ENCODE measurements at places on chromosomes 5 and 9.

DNA sequence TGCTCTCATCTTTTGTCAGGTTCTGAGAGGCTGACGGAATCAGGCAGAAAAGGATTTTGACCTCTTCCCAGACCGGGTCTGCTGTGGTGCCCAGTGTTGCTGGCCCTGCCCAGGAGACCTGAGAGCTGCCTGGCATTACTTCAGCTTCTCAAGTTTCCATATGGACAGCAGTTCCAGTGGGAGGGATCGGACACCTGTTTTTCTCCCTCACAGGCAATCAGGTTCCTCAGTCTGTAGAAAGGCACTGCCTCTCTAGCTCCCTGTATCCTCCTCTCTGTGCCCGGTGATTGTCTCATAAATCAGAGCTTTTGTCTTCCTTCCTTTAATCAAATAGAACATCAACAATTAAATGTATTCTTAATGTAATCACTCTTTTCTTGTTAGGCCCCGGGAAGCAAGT is 198.7 kb downstream of the SEMA6A start:
- no peak for DNase-seq

DNA sequence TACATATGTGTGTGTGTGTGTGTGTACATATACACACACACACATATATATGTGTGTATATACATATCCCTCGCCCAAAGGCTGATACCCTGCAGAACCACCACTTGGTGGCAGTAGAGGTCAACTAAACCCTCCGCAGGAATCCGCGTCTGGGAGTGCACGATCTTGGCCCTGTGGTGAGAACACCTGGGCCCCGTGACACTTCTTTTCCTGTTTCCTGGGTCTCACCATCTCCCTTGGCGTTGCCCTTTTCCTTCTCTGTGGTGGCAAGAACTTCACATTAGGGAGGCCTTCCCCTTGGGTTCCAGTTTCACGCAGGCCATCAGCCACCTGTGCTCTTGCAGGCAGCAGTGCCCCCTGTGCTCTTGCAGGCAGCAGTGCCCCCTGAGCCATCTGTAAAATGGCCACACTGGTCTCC is 8.2 kb downstream of the IL9 start:
- DNase-seq = peak; percentile 78

- DNase-seq = no peak
These were observed 18.3 kb upstream of the ZFYVE16 start for GRCh38 chr5:80389580-80389979.

DNA sequence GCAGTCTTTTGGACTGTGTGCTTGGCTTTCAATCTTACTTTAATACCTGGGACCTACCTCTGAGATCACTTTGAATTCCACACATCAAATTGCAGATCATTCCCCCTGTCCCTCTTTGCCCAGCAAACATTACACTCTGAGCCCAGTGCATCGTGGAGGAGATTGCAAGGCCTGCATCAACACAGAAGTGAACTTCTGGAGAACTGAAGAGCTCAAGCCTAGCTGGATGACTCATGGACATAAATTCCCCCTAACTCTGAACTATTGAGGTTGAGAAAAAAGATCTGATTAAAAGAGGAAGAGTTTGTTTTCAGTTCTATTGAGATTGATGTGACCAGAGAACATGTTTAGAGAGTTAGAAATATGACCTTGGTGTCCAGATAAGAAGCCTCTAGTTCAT is 316.0 kb upstream of the DMAC1 start:
- DNase-seq = no peak

DNA sequence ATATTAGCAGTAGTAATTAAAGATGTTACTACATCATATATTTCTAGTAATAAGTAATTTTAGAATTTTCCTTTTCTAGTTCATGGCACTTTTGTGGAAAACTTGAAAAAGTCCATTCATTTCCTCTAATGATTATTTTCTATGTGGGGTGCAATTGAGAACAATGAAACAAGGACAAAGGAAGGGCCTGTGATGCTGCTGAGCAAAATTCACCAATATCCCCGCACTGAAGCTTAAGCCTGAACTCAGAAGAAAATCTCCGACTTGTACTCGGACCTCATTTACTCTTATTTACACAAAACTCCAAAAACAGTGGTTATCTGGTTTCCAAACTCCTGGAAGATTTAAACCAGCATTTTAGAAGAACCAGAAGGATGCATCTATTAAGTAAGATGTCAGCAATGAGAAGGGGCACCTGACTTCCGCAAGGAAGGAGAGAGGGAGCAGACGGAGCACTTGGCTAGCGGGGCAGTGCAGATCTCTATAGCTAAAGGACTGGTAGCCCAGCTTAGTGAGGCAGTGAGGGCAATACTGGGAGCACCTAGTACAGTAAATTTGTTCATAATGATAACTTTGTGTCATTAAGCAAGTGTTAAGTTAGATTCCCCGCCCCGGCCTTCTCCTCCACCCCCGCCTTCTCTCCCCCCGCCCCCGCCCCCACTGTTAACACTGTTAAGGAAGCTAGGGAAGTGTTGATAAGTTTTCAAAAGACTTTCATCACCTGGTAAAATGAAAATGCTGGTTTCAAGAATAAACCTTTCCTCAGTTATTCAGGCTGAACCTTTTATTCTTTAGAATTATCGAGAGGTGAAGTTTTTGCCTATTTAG is 123.3 kb downstream of the ZSWIM6 start:
- no peak for DNase-seq

DNA sequence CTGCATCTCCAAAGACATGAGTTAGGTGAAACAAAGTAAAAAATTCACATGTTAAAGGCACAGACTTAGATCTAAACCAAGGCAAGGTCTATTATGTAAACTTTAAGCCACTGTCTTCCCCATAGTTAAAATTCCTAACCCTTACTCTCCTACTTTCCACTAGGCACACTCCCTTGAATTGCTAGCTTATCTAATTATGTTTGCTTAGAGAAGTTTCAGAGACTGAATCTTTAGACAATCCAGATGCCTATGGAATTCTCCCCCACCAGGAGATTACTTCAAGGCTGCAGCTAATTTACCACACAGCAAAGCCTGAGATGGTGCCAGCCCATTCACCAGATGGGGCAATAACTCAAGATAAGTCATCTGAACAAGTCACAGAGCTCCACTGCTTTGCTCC is 803.1 kb upstream of the COX7C start:
- no peak for DNase-seq

DNA sequence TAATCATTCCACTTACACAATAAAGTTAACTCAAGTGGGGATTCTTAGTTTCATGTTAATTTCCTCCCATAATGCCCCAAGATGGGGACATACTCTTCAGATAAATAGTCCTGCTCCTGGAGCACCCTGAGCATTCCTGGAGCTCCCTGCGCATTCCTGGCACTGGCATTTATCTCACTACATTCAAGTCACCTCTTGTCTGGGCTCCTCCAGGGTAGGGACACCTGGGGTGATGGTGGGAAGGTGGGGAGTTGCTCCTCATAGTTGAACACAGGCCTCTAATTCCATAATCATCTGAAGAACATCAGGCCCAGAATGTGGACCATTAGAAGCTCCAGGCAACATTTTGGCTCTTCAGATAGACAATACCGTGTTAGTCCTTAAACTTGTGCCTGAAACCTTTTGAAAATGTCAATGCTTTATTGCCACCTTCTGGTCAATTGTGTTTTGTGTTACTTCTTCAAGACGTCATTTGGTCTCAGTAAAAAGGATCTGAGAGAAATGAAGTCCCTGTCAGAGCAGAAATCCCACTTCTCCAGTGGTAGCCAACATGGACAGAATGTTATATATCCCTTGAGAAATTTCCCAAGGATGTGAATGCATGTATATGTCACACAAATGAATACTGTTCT is 14.2 kb upstream of the AGGF1 start:
- peak; percentile 66 for DNase-seq

DNA sequence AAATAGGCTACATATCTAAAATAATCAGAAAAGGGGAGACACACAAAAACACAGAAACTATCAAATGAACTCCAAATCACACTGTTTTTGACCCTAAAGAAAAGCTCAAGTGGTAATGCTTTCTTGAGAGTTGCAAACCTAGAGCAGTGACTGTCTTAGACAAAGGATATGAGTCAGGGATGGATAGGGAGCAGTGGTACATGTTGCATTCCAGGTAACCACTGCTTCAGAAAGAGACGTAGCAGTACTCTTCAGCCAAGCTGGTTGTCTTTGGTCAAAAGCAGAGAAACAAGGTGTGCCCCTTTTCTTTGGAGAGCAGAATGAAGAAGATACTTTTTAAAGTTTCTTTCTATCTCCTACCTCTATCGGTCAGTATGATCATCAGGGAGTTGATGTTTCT is 1003.6 kb downstream of the CDH9 start:
- DNase-seq = no peak

DNA sequence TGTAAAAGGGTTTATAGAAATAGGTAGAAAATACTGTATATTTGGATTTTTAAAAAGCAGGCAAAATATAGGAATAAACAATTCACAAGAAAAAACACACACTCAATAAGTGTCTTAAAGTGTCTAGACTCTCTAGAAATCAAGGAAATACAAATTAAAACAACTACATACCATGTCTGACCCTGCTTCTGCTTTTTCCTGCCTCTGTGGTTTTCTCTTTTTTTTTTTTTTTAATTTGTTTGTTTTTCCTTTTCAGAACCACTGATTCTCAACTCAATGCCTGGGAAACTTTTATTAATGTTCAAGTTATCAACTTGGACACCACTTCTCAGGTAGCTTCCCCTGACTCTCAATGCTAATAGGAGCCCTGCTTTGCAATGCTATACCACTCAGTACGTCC is 25.5 kb upstream of the TAS2R1 start:
- DNase-seq = no peak

DNA sequence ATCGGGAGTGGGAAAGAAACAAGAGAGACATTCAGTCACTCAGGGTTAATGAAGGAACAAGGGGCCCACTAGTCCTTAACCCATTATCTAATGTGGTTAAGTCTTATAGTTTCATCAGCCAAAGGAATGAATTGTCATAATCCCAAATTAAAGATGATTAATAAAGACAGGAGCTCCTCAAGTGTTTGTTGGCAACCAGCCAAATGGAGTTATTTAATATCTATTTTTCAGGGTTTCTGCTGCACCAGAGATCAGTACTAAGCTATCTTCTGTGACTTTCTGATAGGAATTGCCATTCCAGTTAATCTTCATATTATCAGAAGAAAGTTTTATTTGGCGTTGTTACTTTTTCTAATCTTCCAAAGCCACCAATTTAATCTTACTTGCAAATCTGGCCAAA is 34.0 kb upstream of the FCHO2 start:
- DNase-seq = peak; percentile 26

GRCh38 chr5:400282-401145 is 42.5 kb upstream of the EXOC3 start:
- peak; percentile 92 for DNase-seq

DNA sequence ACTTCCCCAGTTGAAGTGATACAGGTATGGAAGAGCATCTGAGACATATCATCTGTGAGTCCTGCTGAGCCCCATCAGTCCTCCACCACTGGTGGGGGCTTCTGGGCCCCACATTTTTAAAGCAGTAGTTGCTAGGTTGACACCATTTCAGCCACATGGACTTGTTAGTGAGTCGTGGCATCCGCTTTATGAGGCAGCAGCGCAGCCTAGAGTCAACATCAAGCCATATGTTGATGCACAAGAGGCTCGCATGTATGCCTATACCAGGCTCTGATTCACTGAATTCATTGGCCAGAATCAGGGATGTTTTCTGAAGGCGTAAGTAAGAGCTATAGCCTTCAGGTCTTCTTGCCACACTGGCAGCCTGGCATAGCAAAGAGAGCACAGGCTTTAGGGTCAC is 26.8 kb downstream of the ZNF346 start:
- DNase-seq = no peak

DNA sequence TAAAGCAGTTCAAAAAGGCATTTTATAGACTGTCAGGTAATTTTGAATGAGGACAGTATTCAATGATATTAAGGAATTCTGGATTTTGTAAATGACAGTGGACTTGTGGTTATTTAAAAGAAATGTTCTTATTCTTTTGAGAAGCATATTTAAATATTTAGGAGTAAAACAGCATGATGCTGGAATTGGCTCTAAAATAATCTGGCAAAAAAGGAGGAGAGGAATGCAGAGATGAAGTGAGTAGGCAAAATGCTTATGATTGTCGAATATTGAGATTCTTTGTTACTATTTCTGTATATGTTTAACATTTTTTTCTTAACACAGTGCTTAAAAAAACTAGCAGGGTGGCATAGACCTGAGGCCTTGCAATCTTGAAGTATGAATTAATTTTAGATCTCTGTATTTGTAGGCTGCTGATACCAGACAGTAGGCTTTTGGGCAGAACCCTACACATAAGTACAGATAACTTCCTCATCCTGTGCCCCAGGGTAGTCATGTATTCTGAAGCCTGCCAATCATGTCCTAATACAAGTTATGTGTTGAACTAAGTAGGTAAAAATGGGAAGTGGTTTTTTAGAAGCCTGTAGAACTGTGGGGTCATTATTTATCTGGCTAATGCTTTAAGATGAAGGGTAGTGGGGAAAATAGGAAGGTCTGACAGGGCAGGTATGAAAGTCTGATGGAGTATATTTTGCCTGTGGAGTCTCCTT is 9.4 kb downstream of the CD180 start:
- DNase-seq = no peak

GRCh38 chr5:112995764-112996618 is 19.4 kb downstream of the DCP2 start:
- peak; percentile 83 for DNase-seq

- DNase-seq = no peak
These were observed 7.1 kb upstream of the PTGES start for GRCh38 chr9:129759804-129760502.

DNA sequence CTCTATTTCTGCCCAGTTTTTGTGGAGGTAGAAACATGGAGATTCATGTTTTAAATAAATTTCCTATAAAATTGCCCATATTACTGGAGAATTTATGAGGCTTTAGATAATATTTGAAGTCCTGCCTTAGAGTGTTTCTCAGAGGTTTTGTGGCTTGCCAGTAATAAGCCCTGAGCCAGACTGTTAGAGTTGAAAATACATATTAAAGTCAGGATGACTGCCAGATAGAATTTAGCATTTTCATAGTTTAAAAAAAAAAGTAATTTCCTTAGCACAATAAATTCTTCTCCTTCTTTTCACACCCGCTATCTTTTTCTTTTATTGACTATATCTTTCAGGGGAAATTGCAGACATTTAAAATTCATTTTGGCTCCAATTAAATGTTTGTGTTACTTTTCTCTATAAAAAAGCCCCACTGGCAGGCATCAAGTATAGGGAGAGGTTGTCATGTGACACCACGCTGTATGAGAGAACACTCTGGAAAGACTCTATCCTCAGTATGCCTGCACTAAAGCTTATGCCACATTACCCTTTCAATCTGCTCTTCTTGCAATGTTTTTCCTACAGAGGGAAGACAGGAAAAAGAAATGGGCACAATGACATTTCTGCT is 135.2 kb downstream of the MPDZ start:
- no peak for DNase-seq

DNA sequence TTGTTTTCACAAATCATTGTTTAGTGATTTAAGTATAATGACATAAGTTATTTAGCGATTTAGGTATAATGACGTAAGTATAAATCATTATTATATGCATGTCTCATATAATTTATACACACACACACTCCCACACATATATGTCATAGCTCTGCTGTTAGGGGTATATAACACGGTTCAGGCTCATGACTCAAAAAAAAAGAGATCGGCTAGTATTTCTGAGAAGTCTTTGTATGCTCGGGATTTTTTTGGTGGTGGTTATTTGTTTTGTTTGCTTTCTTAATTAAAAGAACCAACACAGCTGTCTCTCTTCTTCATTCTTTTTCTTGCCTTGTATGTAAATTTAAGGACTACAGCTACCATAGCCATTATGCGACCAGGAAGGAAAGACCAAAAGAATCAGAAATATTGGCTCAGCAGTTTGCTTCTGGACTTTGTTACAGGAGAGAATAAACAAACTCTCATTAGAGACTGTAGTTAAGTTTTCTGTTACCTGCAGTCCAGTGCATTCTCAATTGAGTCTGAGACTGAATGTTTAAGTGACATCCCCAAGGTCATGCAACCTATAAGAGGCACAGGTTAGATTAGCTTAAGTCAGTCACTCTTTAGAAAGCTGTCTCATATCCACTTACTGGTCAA is 83.2 kb upstream of the NREP start:
- DNase-seq = no peak

Measured in GM23248 (cell line).